Stimulated activated CD4-positive, alpha-beta T cell treated with anti-CD3 and anti-CD28 coated beads, Interleukin-15, amount 100 ng/mL, for 1 hour (primary cell): ENCODE measurements at places on chromosomes 5 and 9.

- no peak for DNase-seq
Measured at GRCh38 chr5:142202282-142202681, 93.7 kb downstream of the NDFIP1 start.

- no peak for DNase-seq
Measured at GRCh38 chr9:21837501-21837900, 35.1 kb downstream of the MTAP start.

DNA sequence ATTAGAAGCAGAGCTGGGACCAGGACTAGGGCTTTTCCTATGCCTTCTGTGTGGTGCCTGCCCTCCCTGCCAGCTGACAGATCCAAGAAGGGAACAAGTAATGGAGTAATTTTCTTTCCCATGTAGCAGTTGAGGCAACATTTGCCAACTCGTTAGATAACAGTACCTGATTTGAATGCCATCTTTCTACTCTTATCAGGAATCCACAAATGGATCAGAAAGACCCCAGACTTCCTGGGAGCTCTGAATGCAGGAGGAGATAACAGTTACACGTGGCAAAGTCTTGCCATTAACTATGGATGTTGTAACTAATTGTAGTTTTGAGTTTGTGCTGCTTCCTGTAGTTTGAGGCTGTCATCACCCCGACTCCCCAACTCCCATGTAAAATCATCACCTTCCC lies 39.2 kb downstream of the RCL1 start:
- no peak for DNase-seq

DNA sequence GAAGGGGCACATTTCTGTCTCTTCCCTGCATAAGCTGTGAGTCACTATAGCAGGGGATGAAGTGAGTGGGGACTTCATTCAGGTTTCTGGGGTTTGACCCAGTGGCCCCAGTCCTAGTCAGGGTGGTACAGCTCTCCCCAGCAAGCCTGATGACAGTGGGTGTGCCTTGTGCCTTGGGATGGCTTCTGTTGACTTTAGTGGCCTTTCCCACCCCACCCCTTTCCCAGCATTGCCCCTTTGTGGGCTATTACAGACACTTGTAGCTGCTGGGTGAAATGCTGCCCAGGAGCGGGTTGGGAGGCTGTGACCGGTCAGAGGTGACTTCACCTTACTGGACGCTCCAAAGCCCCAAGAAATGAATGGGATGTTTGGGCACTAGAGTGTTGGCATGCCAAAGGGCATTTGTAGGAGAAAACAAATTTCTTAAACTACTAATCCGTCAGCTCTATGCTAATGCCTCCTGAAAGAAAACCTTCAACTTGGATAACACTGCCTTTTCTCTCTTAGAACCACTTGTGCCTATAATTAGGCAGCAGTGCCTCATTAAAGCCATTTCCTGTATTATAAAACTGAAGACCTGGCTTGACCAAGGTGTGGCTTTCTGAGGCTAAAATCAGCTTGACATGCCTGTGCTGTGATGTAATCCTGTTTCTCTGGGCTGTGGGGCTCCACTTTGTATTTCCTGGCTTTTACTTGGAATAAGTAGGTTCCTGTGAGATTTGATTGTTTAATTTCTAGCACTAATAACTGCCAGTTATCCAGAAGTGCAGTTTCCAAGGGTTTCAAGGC lies 119.0 kb upstream of the SLC25A48 start:
- no peak for DNase-seq

- DNase-seq: no peak
Measured at GRCh38 chr5:24235946-24236345, 408.8 kb downstream of the CDH10 start.

- DNase-seq: no peak
Measured at GRCh38 chr5:16265141-16265540, 85.5 kb upstream of the MARCHF11 start.

- no peak for DNase-seq
Measured at GRCh38 chr9:119941091-119941490, 571.9 kb upstream of the BRINP1 start.

DNA sequence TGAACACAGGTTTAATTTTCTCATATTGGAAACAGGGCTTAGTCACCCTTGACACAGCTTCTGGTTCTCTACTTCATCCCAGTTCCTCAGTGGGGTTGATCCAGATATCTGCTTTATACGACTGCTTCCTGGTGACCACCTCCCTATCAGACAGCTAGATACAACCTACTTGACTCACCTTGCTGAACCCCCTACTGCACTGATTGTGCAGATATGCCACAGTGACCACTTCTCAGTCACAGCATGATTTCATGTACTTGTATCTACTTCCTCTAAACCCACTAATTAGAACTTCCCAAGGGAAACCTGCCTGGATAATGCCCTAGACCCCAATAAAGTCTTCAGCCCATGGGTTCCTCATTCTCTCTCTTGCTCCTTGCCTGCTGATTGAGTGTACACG lies 18.4 kb upstream of the RFK start:
- no peak for DNase-seq

DNA sequence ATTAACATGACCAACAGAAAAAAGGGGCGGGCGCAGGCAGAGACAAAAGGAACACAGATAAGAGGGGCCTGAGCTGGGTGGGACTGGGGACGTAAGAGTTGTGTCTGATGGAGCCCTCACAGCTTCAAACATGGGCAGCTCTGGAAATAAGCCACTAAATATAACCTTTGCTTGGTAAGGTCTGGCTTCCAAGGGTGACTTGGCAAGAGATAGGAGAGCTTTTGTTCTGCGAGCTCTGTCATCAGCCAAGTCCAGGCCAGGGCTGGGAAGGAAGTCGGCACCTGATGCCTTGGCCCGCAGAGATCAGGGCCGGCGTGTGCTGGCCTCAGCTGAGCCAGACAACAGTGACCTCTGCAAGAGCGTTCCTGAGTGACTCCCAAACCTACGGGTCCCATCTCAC lies 11.8 kb downstream of the TRUB2 start:
- DNase-seq: no peak

- DNase-seq: no peak
Measured at GRCh38 chr5:61820836-61821235, 485.2 kb upstream of the KIF2A start.

- no peak for DNase-seq
Measured at GRCh38 chr5:60210810-60211209, 317.3 kb upstream of the PDE4D start.

DNA sequence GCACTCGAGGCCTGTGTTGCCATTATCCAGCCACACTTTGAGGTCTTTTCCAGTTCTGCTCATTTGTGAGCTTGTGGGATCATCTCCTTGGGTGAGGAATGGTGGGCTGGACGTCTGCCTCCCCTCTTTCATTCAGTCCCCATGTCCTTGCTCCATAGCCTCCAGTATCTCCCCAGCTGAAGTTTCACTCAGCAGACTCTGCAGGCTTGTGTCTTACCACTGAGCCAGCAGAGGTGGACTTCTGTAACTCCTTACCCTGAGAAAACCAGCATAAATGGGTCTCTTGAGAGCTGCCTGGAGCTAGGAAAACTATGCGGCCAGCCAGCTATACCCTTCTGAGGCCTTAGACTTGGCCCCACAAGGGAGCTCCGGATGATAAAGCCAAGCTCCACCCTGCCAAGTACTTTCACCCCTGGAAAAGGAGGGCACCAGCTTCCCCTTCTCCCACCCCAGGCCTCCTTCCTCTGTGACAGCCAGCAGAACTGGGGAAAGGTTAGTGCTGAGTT lies 12.2 kb downstream of the IRF1 start:
- DNase-seq: no peak

DNA sequence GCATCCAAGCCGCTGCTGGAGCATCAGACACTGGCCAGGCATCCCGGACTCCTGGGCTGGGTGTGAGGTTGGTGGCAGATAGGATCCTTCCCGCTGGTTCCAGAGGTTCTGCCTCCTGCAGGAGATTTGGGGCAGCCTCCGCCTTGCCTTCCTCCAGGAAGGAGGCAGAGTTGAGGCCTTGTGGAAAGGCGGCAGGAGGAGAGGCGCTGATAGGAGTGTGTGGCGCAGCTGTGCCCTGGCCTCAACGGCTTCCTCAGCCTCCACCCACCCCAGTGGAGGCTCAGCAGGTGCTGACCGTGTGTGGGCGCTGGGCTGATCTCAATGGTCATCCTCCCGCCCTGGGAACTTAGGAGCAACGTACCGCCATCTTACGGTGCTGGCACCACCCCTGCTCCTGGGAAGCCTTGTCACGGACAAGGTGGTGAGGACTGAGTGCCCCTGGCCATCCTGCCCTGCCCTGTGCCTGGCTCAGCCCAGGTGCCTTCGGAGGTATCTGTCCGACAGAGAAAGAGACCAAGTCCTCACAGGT lies 10.2 kb downstream of the NCS1 start:
- no peak for DNase-seq

DNA sequence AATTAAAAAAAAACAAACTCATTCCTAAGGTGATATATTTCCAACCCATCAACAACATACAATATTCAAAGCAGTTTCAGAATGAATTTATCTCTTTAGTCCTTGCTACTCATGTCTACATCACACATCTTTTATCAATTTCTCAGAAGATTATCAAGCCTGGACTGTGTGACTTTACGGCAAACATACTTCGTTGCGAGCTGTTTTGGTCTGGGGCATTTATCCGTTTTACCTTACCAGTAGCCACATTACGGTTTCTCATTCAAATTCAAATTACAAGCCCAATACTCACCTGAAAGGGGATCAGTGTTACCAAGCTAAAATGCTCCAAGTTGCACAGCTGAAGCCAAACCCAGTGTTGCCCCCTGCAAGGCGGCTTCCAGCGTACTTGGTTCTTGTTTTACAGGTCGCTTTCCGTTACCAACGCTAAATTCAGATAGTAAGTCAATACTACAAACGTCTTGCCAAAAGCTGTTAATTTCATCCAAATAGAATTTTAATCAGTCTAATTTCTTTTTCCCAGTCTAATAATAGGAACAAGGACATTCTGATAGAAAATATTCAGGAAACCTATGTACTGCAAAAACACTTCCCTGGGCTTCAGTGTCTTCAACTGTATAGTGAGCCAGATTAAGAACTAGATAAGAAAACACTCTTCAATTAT lies 1.8 kb downstream of the HNRNPH1 start:
- DNase-seq: no peak

DNA sequence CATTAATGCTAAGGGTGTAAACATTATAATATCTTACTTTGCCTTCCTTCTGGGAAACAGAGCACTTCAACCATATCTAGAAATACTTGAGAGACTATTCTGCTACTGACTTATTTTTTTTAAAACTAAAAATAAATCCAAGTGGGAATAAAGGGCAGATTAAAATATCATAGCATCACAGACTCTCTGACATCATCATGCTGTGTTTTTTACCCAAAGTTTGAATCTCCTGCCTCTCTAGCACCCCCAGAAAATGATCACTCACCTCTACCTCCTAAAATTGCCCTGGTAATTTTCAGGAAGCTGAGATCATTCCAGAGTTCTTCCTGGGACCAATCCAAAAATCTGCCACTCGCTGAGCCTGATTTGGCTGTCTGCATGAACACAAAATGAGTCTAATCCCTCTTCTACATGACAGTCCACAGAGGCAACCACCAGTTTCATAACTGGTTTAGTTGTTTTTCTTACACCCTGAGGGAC lies 813.8 kb upstream of the DMAC1 start:
- DNase-seq: no peak

DNA sequence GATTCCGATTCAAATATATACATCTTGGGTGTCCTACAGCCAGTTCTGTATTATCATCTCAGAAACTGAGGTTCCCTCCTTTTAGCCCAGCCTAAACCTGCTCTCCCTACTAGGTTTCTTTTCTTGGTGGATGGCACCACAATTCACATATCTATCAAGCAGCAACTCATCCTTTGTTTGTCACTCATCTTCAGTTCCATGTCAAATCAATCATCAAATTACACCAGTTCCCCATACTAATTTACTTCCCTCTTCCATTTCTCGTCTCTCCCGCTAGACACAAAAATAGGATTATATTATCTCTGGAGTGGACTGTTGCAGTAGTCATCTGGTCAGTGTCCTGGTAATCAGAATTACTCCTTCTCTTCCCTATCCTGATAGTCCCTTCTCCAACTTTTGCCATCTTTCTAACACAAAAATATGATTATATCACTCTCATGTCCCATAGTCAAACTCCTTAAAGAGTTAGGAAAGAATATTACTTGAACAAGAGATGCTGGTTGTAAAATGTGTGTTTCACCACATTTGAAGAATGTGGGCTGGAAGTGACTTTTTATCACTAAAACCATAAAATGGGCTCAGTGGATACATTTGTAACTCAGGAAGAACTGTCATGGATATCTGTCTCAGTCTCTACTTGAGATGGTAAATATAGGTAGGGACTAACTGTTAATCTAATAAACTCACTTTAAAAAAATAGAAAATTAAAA lies 69.1 kb upstream of the RICTOR start:
- no peak for DNase-seq

DNA sequence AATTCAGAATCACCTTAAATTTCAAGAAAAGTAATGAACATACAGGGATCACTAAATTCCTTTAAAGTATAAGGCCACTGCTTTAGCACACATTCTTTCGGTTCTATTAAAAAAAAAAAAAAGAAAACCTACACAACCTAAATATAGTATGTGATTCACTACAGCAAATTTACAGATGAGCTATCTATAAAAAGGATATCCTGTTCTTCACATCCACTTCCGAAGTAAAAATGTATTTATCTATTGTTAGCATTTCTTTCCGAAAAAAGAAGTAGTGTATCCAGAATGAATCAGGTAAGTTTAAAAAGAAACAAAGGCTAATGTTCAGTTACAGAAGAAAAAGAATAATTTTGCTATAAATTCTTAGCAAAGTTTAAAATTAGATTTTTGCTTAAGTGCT lies 70.2 kb downstream of the ECPAS start:
- no peak for DNase-seq

- DNase-seq: no peak
Measured at GRCh38 chr5:66021585-66021984, 95.2 kb downstream of the ERBIN start.

GRCh38 chr9:95425910-95426551 lies 90.7 kb downstream of the PTCH1 start:
- DNase-seq: no peak

DNA sequence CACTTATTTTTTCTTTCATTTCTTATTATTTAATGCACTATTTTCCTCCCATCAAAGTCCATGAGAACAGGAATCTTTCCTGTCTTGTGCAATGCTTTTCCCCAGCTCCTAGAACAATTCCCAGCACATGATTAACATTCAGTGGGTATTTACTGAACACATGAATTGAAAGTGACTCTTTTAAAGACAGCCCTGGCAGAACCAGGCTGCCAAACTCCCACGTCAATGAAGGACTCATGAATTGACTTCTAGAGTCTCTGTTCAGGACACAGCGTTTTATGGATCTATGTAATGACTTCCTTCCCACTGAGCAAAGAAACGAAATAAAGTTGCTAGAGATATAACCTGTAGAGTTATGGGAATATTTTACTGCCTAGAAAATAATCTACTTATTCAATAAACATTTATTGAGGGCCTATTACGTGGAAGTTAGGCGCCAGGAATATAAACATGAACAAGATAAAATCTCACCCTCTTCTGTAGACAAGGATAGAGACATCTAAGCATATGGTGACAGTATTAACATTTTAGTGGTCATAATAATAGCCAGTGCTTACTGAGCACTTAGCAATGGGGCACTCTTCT lies 485.9 kb upstream of the KLF4 start:
- no peak for DNase-seq

GRCh38 chr9:125463926-125464325 lies 202.3 kb downstream of the GAPVD1 start:
- no peak for DNase-seq
